K562 (cell line): ENCODE measurements at places on chromosomes 6 and 20.
A peak's percentile ranks its signal among the peaks of the same experiment; 100 is the strongest.

GRCh38 chr6:83307849-83308248 lies 114.7 kb downstream of the RWDD2A start:
- DNase-seq, result no peak
- no peaks in the 10 kb centered on the region for H3K27me3 ChIP-seq
- H3K36me3 ChIP-seq, result no peaks in the 10 kb centered on the region
- H3K4me3 ChIP-seq, result no peak overlapping the region
- no peak overlapping the region for H3K27ac ChIP-seq

- H3K27ac ChIP-seq, result peak overlapping the region; percentile 87
- peaks cover 10% of the 10 kb centered on the region; the same call in 2 of the 3 replicates for H3K36me3 ChIP-seq
- peak overlapping the region; percentile 92 for H3K4me3 ChIP-seq
- peaks cover 21% of the 10 kb centered on the region for H3K4me1 ChIP-seq
- no peak for DNase-seq
These were observed 1.9 kb downstream of the TBPL1 start for GRCh38 chr6:133954657-133955576.

DNA sequence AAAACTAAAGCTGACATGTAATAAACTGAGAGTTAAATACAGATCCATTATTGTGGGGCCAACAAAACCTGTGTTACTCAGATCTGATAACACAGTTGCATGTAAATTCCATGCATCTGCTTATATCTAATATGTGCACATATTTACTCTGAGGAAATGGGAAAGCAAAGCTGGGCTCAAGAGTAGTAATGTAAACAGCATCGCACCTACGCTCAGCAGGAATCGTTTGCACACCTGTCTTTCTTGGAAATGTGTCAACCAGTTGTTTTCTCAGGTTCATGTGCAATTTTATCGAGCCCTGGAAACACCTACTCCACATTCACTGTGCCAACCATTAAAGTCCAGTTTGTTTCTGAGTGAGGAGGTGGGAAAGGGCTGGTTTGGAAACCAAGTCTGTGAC lies 80.3 kb upstream of the CNKSR3 start:
- H3K4me1 ChIP-seq, result peaks cover 18% of the 10 kb centered on the region; the same call in 2 of the 3 replicates
- no peak overlapping the region for H3K4me3 ChIP-seq
- DNase-seq, result no peak
- no peak overlapping the region for H3K27ac ChIP-seq
- no peaks in the 10 kb centered on the region for H3K27me3 ChIP-seq

GRCh38 chr20:63159826-63160640 lies 55.9 kb downstream of the YTHDF1 start:
- DNase-seq, result no peak
- no peak overlapping the region for H3K27ac ChIP-seq
- no peak overlapping the region for H3K4me3 ChIP-seq
- H3K36me3 ChIP-seq, result no peaks in the 10 kb centered on the region

GRCh38 chr20:9686866-9687265 lies 152.0 kb downstream of the PAK5 start:
- no peak overlapping the region for H3K27ac ChIP-seq
- DNase-seq, result no peak
- H3K36me3 ChIP-seq, result no peaks in the 10 kb centered on the region

DNA sequence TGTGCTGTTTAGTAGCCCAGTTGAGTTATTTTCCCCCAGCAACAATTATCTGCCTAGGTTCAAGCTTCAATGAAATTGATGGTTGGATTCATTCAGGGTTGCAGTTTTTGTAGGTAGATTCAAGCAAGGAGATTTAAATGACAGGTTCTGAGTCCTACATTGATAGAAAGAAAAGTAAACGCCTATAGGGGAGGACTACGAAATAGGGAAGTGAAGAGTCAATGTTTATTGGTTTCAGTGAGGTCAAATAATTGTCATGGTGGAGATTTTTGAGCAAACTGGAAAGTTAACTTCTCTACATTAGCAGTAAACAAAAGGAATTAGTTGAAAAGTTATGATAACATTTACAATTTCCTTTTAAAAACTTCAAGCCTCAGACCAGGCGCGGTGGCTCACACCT lies 734 bp upstream of the WFDC13 start:
- DNase-seq, result no peak
- H3K4me3 ChIP-seq, result no peak overlapping the region
- no peaks in the 10 kb centered on the region for H3K4me1 ChIP-seq
- peaks cover 2% of the 10 kb centered on the region; the same call in 1 of the 3 replicates for H3K27me3 ChIP-seq

DNA sequence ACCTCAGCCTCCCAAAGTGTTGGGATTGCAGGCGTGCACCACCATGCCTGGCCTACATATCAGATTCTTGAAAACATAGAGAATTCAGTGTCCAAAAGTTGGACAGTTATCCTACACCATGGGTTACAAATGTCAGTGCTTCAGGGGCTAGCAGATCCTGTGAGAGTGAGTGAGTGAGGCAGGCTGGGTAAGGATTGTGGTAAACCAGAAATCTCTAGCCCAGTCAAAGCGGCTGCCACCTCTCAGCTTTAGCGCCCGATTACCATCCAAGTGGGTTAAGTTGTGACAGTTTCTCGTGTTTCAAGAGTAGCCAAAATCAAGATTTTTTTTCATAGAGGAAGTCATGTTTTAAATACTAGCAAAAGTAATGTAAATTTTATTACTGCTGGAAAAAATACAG lies 21.9 kb upstream of the CSE1L start:
- no peak for DNase-seq
- no peaks in the 10 kb centered on the region for H3K4me1 ChIP-seq
- peaks cover 60% of the 10 kb centered on the region for H3K36me3 ChIP-seq
- H3K27ac ChIP-seq, result no peak overlapping the region
- H3K4me3 ChIP-seq, result no peak overlapping the region

GRCh38 chr6:36983538-36983937 lies 2.5 kb downstream of the MTCH1 start:
- peaks cover 54% of the 10 kb centered on the region for H3K36me3 ChIP-seq
- no peak for DNase-seq
- H3K4me1 ChIP-seq, result peaks cover 25% of the 10 kb centered on the region
- H3K4me3 ChIP-seq, result no peak overlapping the region

DNA sequence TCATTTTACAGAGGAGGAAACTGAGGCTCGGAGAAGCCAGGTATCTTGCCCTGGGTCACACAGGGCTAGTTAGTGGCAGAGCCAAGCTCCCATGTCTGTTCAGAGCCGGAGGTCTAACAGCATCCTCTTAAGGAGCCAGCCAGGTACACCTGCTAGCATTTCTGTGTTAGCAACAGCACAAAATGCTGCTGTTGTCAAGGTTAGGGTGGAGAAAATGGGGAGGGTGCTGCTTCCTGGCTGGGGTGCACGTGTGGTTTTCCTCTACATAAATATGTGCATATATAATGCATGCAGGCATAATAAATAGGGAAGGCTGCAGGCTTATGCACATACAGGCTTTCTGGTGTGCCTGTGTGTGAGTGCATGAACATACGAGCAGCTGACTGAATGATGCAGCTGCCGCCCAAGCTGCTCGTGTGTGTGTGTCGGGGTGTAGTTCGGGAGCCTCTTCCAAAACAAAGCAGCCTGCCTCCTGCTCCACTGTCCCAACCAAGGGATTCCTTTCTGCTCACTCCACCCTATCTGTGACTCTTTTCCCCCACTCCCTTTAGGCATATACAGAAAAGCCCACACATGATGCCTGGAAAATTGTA lies 86.6 kb downstream of the CD40 start:
- H3K27ac ChIP-seq, result no peak overlapping the region
- peaks cover 23% of the 10 kb centered on the region for H3K27me3 ChIP-seq
- no peaks in the 10 kb centered on the region for H3K36me3 ChIP-seq
- no peak for DNase-seq

GRCh38 chr6:74066168-74066871 lies 370.3 kb downstream of the CD109 start:
- H3K4me3 ChIP-seq, result no peak overlapping the region
- DNase-seq, result no peak
- no peaks in the 10 kb centered on the region for H3K4me1 ChIP-seq
- H3K27me3 ChIP-seq, result no peaks in the 10 kb centered on the region

DNA sequence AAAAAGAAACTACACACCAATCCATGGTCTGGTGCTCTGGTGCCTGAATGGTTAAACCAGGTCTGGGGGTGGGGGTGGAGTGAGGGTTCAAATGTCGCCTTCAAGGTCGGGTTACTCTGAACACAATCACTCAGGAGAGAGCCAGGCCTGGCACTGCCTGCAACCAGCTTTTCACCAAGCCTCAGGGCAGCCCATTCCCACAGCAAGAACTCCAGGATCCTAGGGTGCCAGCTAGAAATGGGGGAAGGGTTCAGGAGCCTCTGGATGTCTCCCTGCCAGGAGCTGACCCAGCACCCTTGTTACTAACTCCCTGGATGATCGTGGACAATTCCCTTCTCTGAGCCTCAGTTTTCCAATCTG lies 6.7 kb downstream of the SDC4 start:
- no peak for DNase-seq
- H3K27ac ChIP-seq, result no peak overlapping the region
- H3K36me3 ChIP-seq, result peaks cover 9% of the 10 kb centered on the region; the same call in 2 of the 3 replicates
- H3K27me3 ChIP-seq, result no peaks in the 10 kb centered on the region

GRCh38 chr6:132902901-132903300 lies 88.5 kb downstream of the RPS12 start:
- H3K4me1 ChIP-seq, result no peaks in the 10 kb centered on the region
- no peak overlapping the region for H3K4me3 ChIP-seq
- H3K27ac ChIP-seq, result no peak overlapping the region
- no peak for DNase-seq
- no peaks in the 10 kb centered on the region for H3K27me3 ChIP-seq

- H3K27ac ChIP-seq, result no peak overlapping the region
- DNase-seq, result no peak
- H3K36me3 ChIP-seq, result no peaks in the 10 kb centered on the region
- H3K4me3 ChIP-seq, result no peak overlapping the region
- no peaks in the 10 kb centered on the region for H3K27me3 ChIP-seq
These were observed 64.3 kb downstream of the ARID1B start for GRCh38 chr6:156841508-156841907.

DNA sequence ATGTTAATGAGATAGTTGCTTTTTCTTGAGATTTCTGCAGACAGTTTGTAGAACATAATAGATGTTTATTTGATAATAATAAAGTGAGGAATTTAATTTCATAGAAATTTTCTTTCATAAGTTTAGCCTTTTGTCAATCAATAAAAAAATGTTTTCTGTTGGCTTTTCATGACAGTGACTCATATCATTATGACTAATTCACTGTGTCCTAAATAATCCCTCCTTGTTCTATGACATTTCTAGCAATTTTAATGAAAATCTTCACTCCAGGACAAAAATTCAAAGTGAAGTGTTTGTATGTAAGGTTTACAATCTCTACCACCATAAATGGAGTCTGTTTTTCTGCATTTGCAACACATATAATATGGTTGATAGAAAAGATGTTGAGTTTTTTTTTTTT lies 109.9 kb downstream of the UTRN start:
- H3K27me3 ChIP-seq, result no peaks in the 10 kb centered on the region
- H3K27ac ChIP-seq, result no peak overlapping the region
- H3K4me3 ChIP-seq, result no peak overlapping the region
- no peak for DNase-seq

GRCh38 chr6:87393026-87393622 lies 14.6 kb upstream of the CFAP206 start:
- H3K4me1 ChIP-seq, result no peaks in the 10 kb centered on the region
- no peaks in the 10 kb centered on the region for H3K27me3 ChIP-seq
- H3K4me3 ChIP-seq, result no peak overlapping the region
- no peak overlapping the region for H3K27ac ChIP-seq
- no peaks in the 10 kb centered on the region for H3K36me3 ChIP-seq

GRCh38 chr20:2932498-2932897 lies 59.2 kb downstream of the PTPRA start:
- H3K4me1 ChIP-seq, result no peaks in the 10 kb centered on the region
- H3K4me3 ChIP-seq, result no peak overlapping the region
- 0 out of 3 replicates have a peak, but pooled peaks cover 7% of the 10 kb centered on the region for H3K36me3 ChIP-seq
- H3K27ac ChIP-seq, result no peak overlapping the region

- DNase-seq, result peak; percentile 82
- no peak overlapping the region; the same call in 1 of the 2 replicates for H3K4me3 ChIP-seq
- peak overlapping the region; percentile 76 for H3K27ac ChIP-seq
- peaks cover 79% of the 10 kb centered on the region for H3K36me3 ChIP-seq
- no peaks in the 10 kb centered on the region for H3K27me3 ChIP-seq
These were observed 16.1 kb downstream of the E2F3 start for GRCh38 chr6:20417819-20418218.
